Glutamatergic neuron (in vitro differentiated cells): ENCODE measurements at places on chromosomes 16 and 17.
A peak's percentile ranks its signal among the peaks of the same experiment; 100 is the strongest.

- no peak for DNase-seq
Measured at GRCh38 chr17:81515530-81516041, 3.0 kb upstream of the ACTG1 start.

GRCh38 chr16:700684-701584 is 4.7 kb downstream of the FBXL16 start:
- DNase-seq = no peak

DNA sequence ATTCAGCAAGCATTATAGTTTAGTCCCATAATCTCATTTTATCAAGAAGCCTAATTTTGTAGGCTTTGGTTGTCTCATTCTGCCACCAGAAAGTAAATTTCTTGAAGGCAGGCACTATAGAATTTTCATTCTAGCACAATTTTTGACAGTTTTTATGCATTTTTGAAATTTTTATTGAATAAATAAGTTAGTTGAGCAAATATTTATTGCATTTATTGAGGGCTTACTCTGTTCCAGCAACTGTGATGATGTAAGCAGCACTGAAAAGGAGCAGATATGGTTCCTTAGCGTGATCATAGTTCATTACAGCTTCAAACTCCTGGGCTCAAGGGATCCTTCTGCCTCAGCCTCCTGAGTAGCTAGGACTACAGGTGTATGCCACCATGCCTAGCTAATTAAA is 34.2 kb downstream of the PPM1E start:
- no peak for DNase-seq

- no peak for DNase-seq
Measured at GRCh38 chr16:13414154-13414553, 505.8 kb upstream of the ERCC4 start.

DNA sequence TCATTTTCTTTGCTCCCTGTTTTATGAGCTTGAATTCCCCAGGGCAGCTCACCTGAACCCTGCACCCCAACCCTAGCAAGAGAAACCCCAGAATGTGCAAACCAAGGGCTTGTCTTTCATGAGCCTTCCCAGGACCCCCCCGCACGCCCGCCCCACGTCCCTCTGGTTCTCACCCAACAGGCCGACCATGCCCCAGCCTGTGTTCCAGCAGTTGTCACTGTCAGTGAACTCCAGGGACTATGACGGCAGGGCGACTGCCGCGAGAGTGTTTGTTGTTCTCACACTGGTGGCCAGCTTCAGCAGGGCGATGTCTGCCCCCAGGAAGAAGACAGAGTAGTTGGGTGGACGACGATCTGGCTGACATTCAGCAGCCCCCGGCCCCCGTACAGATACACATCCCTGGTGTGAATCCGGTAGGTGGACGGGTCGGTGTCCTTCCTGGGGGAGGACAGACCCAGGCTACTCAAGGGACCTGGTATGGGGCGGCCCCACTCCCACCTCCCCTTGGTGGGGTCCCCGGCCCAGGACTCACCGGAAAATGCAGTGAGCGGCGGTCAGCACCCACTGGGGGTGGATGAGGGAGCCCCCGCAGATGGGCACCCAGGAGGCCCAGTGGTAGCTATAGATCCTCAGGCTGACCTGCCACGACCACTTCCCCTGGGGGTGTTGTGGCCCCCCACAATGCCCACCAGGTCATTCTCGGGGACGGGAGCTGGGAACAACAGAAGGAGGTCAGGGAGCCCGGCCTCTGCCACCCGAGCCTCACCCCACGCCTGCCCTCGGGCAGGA is 20.1 kb downstream of the TPSD1 start:
- no peak for DNase-seq

DNA sequence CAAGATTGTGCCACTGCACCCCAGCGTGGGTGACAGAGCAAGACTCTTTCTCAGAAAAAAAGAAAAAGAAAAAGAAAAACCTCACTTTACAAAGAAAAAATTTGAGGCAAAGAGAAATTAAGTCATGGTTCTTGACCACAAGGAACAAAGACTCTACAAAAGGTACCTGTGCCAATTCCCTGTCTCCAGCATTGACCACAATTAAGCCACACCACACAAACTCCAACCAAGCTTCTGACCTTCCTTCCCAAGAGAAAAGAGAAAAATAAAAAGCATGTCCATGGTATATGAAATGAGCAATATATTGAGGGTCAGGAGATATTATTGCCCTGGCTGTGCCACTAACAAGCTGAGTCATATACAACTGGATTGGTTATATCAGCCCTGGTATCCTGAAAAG is 146.3 kb upstream of the NOG start:
- DNase-seq = no peak

DNA sequence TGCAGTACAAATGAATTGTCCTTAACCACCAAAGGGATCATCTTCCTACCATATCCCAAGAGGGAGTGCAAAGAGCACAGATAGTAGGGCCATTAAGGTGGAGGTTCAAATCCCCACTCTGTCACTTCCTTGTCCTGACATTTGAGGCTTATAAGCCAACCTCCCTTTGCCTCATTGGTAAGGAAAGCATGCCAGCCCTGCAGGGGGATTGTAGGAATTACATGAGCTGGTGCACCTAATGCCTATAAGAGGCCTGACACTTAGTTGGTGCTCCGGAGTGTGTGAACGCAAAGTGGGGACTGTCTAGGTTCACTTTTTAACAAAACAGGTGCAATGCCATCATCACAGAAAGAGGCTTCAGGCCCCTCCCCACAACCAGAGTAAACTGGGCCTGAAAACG is 374.4 kb downstream of the SNX29 start:
- DNase-seq = no peak

GRCh38 chr16:678209-678857 is 1.9 kb upstream of the STUB1 start:
- no peak for DNase-seq

GRCh38 chr17:81697261-81698044 is 5.7 kb upstream of the MRPL12 start:
- no peak for DNase-seq

GRCh38 chr17:61349350-61349749 is 50.3 kb upstream of the TBX2 start:
- no peak for DNase-seq

DNA sequence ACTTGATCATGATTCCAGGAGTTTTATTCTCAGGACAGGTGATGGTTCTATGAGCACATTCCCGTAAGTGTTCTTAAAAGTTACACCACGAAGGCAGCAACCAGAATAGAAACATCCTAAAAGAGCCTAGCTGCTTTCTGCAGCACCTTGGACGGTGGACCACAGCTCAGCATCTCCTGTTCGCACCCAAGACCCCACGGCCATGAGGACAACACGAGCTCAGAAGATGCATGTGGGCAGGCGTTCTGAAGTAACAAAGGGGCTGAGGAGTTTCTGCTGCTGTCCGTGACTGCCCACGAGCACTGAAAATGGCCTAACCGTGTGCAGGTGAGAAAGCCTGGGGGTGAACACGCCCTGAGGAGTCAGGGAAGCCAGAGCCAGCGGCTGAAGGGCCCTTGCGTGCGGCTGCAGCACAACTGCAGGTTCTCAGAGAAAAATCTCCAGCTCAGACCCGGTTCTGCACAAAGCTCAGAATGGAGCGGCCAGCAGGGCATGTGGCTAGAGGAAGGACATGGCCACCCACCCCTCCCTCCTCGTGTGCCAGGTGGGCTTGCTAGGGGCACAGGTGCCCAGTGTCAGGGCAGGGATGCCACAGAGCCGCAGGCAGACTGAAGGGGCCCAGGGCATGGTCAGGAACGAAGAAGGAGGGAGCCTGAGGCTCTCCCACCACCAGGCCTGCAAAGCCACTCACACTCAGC is 10.8 kb upstream of the C16orf95 start:
- DNase-seq = peak; percentile 7

- no peak for DNase-seq
Measured at GRCh38 chr17:77124192-77124889, 16.4 kb upstream of the SEC14L1 start.

GRCh38 chr16:67537636-67538591 is 9.3 kb downstream of the RIPOR1 start:
- DNase-seq = peak; percentile 61

- no peak for DNase-seq
Measured at GRCh38 chr16:79301051-79301450, 299.5 kb downstream of the MAF start.

- DNase-seq = no peak
Measured at GRCh38 chr16:52787709-52788108, 240.8 kb upstream of the TOX3 start.

DNA sequence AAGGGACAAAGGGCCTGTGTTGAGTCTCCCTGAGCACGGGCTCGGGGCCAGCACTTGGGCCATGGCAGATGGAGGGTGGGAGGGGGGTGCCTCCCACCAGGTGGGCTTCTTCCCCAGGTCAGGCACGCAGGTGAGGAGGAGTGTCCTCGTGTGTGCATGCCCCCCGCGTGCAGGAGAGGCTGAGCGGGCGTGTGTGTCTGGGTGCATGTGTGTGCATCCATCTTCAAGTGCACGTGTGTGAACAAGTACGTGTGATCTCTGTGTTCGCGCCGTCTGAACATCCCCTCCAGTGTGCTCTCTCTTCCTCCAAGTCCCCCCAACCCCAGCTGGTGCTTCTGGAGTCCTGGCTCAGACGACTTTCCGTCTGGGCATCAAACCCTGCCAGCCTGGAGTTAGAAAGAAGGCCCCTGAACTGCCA is 2.7 kb upstream of the ZG16B start:
- no peak for DNase-seq

DNA sequence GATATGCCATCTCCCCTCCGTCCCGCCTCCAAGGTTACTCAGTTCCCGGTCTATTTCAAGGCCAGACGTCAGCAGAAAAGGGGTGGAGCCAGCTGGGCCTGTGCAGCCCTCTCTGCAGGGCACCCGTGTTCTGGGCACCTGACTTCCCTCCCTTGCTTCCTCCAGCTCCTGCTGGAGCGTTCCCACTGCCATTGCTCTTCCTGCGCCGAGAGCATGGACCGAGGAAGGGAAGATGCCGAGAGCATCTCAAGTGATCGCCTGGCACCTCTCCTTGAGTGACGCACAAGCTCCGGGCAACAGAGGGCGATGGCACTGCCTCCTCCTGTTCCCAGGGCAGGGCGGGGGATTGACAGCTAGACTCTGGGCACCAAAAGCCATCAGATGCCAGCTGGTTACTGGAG is 29.4 kb upstream of the NAT9 start:
- DNase-seq = no peak

DNA sequence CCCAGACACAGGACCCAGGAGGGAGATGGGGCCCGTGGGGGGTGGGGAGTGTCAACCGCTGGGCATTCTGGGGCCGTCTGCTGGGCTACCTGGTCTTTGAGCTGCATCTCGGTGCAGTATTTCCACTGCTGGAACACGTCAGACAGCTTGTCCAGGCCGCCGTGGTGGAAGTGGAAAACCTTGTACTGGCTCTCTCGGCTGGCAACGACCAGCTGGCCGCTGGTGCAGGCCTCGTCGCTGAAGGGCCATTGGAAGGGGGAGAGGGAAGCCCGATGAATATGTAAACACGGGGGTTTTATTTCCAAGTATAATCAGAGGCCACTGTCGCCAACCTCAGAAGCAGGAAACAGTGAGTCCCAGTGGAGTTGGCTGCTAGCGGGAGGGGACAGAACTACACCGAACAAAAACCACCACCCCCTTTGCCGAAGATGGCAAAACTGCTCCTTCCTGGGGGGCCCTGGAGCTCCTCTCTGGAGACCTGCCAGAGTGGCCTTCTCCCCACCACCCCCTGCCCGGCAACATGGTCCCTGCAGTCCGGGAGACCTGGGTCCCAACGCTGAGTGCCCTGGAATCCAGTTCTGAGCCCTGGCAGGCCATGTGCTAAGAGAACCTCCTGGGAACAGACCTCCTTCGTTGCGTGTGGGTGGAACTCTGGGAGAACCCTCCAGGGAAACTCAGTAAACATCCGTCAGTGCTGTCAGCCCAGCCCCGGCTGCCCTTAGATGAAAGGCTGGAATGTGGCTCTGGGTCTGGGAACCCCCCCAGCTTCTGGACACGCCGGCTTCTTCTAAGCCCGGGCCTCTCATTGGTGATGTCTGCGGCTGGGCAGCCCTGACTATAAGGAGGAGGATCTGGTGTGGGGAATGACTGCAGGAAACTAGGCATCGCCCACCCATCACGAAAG is 84.1 kb downstream of the TBC1D16 start:
- peak; percentile 58 for DNase-seq

- no peak for DNase-seq
Measured at GRCh38 chr17:3501344-3501743, 25.5 kb downstream of the ASPA start.

DNA sequence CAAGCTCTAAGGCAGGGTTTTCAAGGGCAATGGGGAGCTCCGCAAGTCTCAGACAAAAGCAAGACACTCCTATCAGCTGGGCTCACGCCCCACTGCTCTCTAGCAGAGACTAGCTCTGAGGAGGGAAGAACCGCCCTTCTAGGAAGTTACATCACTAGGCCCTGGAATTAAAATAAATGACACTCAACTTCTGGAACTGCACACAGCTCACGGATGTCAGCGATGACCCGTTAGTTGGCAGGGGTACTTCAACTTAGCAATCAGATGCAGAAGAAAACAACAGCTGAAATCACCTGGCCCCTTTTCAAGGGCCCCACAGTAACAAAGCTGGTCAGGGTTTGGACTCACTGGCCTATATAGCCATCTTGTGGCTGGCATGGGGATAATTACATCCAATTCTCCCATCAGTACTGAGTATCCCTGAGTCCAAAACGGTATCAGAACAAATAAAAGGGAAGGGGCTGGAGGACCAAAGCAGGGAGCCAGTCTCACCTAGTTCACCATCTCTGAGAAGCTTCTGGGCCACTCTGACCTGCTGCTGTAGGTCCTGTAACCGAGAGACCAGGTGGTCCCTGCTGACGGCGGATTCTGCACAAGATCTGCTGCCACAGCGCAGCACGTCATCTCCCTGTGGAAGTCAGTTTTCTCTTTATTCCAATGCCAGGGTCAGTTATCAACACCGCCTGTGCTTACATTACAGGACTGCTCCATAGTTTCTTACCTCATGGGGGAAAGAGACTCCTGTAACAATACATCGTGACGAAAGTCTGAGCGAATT is 22.2 kb downstream of the SERPINF1 start:
- no peak for DNase-seq

DNA sequence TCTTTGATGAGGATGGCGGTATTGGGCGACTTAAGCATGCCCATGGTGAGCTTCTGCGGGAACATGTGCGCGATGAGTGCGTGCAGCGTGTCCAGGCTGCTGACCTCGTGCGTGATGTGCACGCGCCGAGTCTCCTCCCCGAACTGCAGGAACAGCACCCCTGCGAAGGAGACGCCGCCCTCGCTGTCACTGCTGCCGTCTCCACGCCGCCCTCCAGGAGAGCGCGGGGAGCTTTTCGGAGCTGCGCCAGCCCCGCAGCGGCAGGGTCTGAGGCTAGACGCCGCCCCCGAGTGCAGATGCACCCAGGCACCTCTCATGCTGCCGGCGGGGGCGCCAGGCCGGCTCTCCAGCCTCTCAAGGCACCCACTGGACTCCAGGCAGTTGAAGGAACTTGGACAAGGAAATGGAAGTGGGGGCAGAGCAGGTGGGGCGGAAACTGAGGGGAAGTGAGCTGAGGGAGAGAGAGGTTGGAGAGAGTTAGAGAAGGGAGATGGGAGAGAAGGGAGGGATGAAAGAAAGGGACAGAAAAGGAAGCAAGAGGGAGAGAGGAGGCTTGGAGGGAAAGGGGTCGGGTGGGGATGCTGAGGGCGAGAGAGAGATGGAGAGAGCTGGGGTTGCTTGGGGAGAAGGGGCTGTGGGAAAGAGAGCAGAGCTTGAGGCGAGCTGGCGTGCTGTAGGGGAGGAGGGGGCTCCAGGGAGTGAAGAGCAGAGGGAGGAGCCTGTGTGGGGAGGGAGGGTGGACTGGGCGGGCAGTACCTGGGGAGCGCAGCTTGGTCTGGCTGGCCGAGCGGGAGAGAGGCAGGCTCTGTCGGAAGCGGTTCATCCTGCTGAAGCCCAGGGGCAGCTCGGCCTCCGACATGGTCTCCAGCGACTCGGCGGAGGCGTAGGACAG is 42.1 kb downstream of the SRCIN1 start:
- peak; percentile 65 for DNase-seq
